T-cell (primary cell): ENCODE measurements at places on chromosomes 16 and 17.

DNA sequence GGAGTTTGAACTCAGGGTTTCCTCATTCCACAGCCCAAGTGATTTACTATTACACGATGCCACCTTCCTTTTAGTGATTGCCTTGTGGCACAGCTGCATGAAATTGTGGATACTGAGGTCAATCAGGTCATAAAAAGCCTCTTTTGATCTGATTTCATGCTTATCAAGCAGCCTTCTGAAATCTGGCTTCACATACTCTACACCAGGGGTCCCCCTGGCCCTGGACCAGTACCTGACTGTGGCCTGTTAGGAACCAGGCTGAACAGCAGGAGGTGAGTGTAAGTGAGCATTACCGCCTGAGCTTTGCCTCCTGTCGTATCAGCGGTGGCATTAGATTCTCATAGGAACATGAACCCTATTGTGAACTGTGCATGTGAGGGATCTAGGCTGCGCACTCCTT is 13.8 kb downstream of the SLFN5 start:
- H3K27me3 ChIP-seq, result no peaks in the 10 kb centered on the region
- peaks cover 70% of the 10 kb centered on the region for H3K4me1 ChIP-seq
- no peak for DNase-seq
- no peak overlapping the region for H3K27ac ChIP-seq
- peaks cover 8% of the 10 kb centered on the region for H3K36me3 ChIP-seq
- H3K4me3 ChIP-seq, result no peak overlapping the region

DNA sequence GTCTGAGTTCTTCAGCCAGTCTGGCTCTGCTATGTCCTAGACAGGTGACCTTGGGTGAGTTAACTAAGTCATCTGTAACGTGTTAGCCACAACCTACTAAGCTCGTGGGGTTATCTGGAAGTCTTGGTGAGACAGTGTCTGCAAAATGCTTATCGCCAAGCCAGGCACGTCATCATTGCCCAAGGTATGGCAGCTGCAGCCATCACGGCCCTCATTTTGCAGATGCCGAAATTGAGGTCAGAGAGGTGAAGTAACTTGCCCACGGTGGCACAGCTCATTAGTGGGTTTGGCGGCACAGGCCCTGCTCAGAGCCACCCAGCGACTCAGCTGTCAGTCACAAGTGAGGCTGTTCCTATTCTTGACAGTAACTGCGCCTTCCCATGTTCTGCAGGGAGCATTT is 79.8 kb downstream of the CMIP start:
- no peaks in the 10 kb centered on the region for H3K4me1 ChIP-seq
- DNase-seq, result peak; percentile 57
- H3K4me3 ChIP-seq, result no peak overlapping the region
- H3K36me3 ChIP-seq, result peaks cover 4% of the 10 kb centered on the region
- peak overlapping the region; percentile 95 for H3K27ac ChIP-seq

- H3K36me3 ChIP-seq, result peaks cover under 1% of the 10 kb centered on the region
- H3K27ac ChIP-seq, result peak overlapping the region; percentile 85
- no peaks in the 10 kb centered on the region for H3K27me3 ChIP-seq
- H3K4me1 ChIP-seq, result peaks cover 36% of the 10 kb centered on the region
- H3K4me3 ChIP-seq, result peak overlapping the region; percentile 79
Measured at GRCh38 chr17:75271233-75271954, 363 bp upstream of the MIF4GD start.

DNA sequence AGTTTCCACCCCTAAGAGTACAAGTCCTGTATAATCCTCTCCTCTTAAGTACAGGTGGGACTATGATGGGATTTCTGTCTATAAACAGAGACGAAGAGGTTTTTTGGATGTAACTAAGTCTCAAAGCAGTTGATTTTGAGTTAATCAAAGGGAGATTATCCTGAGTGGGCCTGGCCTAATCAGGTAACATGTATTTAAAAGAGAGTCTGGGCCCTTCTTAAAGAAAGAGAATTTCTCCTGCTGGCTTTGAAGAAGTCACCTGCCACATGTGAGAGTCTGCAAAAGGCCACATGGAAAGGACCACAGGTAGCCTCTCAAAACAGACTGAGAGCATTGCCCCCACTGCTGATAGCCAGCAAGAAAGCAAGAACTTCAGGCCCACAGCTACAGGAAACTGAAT is 142.3 kb downstream of the IRX5 start:
- H3K27me3 ChIP-seq, result no peaks in the 10 kb centered on the region
- H3K27ac ChIP-seq, result no peak overlapping the region

- no peaks in the 10 kb centered on the region for H3K36me3 ChIP-seq
- H3K27ac ChIP-seq, result no peak overlapping the region
- H3K4me1 ChIP-seq, result no peaks in the 10 kb centered on the region
- H3K4me3 ChIP-seq, result no peak overlapping the region
- DNase-seq, result no peak
Measured at GRCh38 chr16:52494621-52495020, 52.3 kb downstream of the TOX3 start.

GRCh38 chr16:88118376-88118775 is 167.1 kb downstream of the BANP start:
- H3K4me3 ChIP-seq, result no peak overlapping the region
- no peak for DNase-seq
- H3K27ac ChIP-seq, result no peak overlapping the region
- no peaks in the 10 kb centered on the region for H3K4me1 ChIP-seq
- no peaks in the 10 kb centered on the region for H3K36me3 ChIP-seq

DNA sequence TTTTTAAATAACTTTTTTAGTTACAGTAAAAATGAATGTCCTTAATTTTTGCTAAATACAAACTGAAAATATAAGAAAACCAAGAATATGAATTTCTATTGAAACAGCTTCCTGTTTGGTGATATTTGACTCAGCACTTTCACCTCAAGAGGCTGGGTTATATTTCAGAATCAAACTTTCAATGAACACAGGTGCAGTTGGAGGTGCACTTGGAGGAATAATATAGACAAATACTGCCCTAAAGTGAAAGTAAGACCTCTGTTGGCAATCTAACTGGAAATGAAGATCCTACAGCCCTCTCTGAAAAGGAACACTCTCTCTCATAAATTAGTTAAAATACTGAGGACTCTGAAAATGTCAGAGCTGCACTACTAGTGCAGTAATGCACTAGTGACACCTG is 106.2 kb downstream of the BRIP1 start:
- no peak overlapping the region for H3K4me3 ChIP-seq
- no peaks in the 10 kb centered on the region for H3K27me3 ChIP-seq
- DNase-seq, result no peak
- no peaks in the 10 kb centered on the region for H3K4me1 ChIP-seq
- H3K36me3 ChIP-seq, result no peaks in the 10 kb centered on the region
- no peak overlapping the region for H3K27ac ChIP-seq

DNA sequence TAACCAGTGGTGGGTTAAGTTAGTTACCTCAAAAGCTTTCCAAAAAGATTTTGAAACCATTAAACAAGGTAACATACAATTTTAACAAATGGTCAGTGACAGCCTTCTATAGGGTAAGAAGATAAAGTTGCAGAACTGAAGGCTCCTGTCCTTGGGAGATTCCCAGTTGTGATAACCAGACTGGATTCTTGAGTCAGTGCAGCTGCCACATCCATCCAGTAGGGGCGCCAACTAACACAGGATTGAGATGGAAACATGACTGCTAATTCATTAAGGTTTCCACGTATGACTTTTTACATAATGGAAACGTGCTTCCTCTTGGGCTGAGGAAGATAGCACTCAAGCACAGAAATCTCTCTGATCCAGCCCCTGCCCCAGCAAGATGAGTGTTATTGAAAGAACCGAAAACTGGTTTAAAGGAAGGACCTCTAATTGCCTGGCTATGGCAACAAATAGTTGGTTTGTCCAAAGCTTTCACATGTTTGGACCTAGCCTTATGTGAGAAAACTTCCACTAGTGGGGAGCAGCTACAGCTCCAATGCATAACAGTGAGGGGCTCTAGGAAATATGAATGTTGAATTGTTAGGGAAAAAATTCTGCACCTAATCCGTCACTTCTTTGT is 269.8 kb upstream of the MYOCD start:
- H3K4me1 ChIP-seq, result no peaks in the 10 kb centered on the region
- no peak overlapping the region for H3K27ac ChIP-seq
- no peaks in the 10 kb centered on the region for H3K27me3 ChIP-seq

- DNase-seq, result no peak
- no peaks in the 10 kb centered on the region for H3K27me3 ChIP-seq
- no peak overlapping the region for H3K27ac ChIP-seq
- H3K4me1 ChIP-seq, result peaks cover 11% of the 10 kb centered on the region
- H3K36me3 ChIP-seq, result no peaks in the 10 kb centered on the region
- no peak overlapping the region for H3K4me3 ChIP-seq
Measured at GRCh38 chr17:81076141-81076679, 41.3 kb downstream of the BAIAP2 start.

DNA sequence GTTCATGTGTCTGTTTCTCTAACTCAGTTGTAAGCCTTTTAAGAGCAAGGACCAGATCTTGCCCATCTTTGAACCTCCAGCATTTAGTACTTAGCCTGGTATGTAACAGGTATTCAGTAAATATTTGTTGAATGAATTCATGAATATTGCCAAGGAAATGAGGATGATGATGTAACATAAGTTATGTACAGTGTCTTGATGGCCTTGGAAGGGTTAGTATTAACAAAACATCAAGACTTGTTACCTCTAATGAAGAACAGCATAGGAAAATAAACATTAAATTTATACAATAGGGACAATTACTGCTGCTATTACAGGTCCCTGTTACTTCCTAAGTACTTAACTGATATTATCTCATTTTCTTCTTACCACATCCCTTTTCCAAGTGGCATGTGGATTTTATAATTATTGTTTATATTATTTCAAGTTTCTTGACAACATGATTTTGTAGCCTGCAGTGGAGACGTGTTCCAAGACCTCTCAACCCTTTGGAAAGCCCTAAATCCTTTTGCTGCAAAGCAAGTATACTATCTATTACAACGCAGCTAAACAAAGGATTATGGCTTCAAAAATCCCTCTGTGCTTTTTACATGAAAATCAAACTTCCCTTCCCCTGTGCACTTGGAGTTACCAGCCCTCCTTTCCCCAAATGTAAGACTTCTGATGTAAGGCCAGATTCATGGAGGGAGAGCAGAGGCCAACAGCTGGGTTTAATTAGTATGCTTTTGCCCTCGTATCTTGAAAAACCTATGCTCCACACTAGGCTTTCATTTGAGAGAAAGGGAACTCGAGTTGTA is 77.4 kb upstream of the SMIM36 start:
- no peak for DNase-seq
- no peaks in the 10 kb centered on the region for H3K27me3 ChIP-seq
- H3K4me3 ChIP-seq, result no peak overlapping the region
- no peaks in the 10 kb centered on the region for H3K4me1 ChIP-seq
- H3K27ac ChIP-seq, result no peak overlapping the region
- H3K36me3 ChIP-seq, result no peaks in the 10 kb centered on the region

DNA sequence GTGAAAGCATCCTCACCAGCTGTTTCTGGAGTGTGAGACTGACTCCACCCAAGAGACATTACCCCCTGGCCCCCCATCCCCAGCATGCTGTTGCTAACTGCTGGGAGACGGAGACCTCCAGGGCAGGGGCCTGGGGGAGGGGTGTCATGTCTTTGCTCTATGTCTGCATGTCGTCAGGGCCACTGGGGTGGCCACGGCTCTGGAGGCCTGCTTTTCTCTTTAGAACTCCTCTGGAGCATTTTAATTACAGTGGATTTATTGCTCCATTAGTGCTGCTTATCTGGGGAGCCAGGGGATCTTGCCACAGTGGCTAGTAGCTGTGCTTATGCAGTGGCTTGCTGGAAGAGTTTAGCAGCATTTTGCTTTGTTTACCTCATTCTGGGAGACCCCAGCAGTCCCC is 32.3 kb downstream of the CLEC16A start:
- H3K27ac ChIP-seq, result no peak overlapping the region
- no peak for DNase-seq
- H3K36me3 ChIP-seq, result peaks cover 51% of the 10 kb centered on the region

GRCh38 chr17:58480090-58480489 is 8.1 kb downstream of the HSF5 start:
- peaks cover 3% of the 10 kb centered on the region for H3K36me3 ChIP-seq
- no peaks in the 10 kb centered on the region for H3K4me1 ChIP-seq
- H3K4me3 ChIP-seq, result no peak overlapping the region
